ENCODE measurements at places on chromosomes 1 and 21. TPM values are rescaled to one million over a fixed set of nuclear protein-coding genes. Genes with fewer than 3 reads are reported as not detected.

NHLH1 gene
- total RNA-seq: 0.13 TPM

DNA sequence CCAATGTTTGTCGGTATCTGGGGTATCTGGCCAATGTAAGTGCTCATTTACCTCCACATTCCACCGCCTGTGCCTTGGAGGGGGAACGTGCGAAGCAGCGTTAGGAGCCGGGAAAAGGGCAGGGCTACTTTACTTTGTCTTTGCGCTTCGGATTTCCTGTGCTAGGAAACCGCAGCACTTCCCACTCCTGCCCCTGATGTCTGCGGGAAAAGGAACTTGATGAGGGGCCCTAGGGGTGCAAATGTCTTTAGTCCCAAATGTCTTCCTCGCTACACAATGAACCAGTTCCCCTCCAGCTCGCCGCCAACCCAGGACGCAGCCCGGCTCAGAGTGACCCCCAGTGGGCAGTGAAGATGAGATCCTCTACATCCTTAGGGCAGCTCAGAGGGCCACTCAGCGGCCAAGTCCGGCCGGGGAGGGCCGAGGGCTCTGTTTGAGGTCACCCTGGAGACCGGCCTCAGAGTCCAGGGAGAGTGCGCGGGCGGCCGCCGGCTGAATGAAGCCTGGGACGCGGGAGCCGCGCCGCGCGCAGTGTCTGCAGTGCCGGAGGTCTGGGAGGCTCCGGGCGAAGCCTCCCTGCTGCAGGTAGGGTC, at the start of gene DYNLT5:
TSS of gene DYNLT5 (plus strand) at position 460 of the 593 bp plus-strand sequence. CDS start 2,200 bp downstream, outside the sequence.
- DNase-seq: no peak
- peaks cover 28% of the 10 kb centered on the region for H3K27me3 ChIP-seq
- H3K36me3 ChIP-seq: no peaks in the 10 kb centered on the region
- no peak within 1 kb of the TSS for H3K27ac ChIP-seq

EFNA3 gene
- total RNA-seq: 0.68 TPM

DNA sequence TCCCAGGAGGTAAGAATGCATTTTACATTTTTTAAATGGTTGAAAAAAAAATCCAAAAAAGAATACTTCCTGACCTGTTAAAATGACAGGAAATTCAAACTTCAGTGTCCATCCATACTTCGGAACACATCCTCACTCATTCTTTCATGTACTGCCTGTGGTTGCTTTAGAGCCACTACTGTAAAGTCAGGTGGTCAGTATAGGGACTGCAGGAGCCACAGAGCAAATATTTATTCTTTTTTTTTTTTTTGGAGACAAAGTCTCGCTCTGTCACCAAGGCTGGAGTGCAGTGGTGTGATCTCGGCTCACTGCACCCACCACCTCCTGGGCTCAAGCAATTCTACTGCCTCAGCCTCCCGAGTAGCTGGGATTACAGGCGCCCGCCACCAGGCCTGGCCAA, 124.7 kb downstream of the CLIC6 start:
- no peak overlapping the region for H3K27ac ChIP-seq
- no peak overlapping the region for H3K4me3 ChIP-seq
